Choroid plexus epithelial cell (primary cell): ENCODE measurements at places on chromosomes 13 and 19.

- DNase-seq: no peak
These were observed 55.2 kb downstream of the ERCC5 start for GRCh38 chr13:102901056-102901455.

GRCh38 chr19:17873786-17874757 is 2.3 kb downstream of the SLC5A5 start:
- no peak for DNase-seq

- DNase-seq: no peak
These were observed 61.3 kb downstream of the SLITRK6 start for GRCh38 chr13:85737952-85738351.

GRCh38 chr13:76635232-76636230 is 250.7 kb downstream of the KCTD12 start:
- no peak for DNase-seq

GRCh38 chr13:52980695-52981094 is 47.9 kb upstream of the OLFM4 start:
- DNase-seq: no peak

DNA sequence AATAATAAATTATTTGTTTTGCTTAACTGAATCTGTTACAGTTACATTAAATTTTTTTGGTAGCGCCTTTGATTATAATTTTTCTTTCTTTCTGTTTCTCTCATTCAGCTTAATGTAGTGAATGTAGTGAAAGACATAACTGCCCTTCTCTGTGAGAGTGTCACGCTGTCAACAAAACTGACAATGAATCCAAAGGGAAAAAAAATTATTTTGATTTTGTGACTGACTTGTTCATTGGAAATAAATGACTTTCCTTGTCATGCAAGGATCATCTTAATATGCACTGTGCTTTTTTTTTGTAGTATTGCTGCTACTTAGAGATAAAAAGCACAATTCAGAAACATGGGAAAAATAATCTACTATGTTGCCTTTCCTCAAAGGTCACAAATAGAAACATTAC is 1196.4 kb downstream of the PCDH17 start:
- DNase-seq: no peak

GRCh38 chr19:14120497-14120780 is 2.9 kb upstream of the PRKACA start:
- no peak for DNase-seq

- peak; percentile 81 for DNase-seq
These were observed 74.6 kb downstream of the B3GLCT start for GRCh38 chr13:31274390-31274789.

- no peak for DNase-seq
These were observed 423.4 kb downstream of the RFC3 start for GRCh38 chr13:34241332-34241731.
